ENCODE measurements at places on chromosomes 6 and 20.

- DNase-seq = no peak
Observed at GRCh38 chr20:2142649-2143048, 41.0 kb downstream of the STK35 start.

- no peak for DNase-seq
Observed at GRCh38 chr6:17211101-17211500, 70.1 kb upstream of the RBM24 start.

- no peak for DNase-seq
Observed at GRCh38 chr6:53715434-53715833, 49.9 kb upstream of the KLHL31 start.

DNA sequence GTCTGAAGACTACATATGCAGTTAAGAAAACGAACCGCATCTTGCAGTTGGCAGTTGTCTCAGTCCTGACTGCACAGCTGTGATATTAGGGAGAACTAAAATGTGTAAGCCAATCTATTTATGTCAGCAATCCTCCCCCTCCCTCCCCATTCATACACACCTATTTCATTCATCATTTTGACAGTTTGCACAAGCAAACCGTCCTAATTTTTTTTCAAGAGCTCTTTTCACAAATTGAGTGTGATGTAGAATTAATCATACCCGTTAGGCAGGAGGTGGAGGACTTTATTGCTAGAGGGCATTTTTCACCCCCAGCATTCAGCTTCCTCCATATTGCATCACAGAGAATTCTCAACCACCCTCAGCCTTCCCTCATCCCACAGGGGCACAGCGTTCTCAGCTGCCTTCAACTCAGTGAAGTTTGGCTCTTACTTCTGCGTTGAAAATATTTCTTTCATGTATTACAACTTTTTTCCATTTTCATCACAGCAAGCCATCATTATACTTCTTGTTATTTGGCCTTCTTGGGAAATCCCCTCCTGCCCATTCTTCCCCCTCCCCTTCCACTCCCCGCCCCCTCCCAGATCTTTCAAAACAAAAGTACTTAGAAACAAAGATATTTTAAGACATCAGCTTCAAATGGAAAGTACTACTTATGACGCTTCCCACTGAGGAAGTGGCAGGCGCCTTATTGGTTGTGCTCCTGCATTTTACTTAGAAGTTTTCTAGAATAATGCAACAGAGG lies 37.5 kb downstream of the NOX3 start:
- DNase-seq = no peak

GRCh38 chr6:92790381-92790780 lies 629.0 kb downstream of the EPHA7 start:
- DNase-seq = no peak

DNA sequence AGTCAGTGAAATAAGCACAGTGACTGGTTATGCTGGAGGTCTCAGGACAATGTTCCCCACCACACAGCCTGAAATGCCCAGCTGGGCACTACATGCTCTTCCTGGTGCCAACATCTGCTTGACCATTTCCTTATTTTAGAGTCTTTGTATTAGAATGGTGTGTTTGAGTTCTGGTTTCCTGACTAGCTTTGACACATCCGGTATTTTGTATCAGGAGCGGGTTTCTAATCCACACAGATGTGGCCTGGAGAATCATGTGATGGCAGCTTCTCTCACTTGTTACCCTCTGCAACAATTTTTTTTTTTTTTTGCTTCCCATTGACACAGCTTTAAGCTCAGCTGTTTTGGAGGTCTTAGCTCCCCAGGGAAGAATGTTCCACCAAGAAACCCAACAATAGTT lies 164.5 kb upstream of the CST7 start:
- DNase-seq = no peak

DNA sequence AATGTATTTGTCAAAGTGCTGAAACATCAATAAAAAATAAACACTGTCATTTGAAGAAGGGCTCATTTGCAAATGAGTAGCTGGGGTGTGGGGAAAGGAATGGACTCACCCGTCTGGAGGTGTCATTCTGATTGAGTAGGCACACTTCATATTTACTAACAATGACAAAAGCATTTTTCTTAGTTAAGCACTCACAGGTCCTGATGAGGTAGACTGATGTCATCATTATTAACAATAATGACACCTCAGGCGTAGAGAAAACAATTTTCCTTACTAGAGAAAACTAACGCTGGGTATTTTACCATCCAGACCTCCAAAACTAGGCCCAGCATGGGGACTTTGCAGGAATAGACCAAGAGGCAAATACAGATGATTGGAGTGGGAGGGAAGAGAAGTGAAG lies 76.0 kb downstream of the UNC5CL start:
- DNase-seq = no peak

Measured in testis (tissue), 5 donors.